ENCODE measurements at places on chromosomes 4 and X.
A peak's percentile ranks its signal among the peaks of the same experiment; 100 is the strongest.

DNA sequence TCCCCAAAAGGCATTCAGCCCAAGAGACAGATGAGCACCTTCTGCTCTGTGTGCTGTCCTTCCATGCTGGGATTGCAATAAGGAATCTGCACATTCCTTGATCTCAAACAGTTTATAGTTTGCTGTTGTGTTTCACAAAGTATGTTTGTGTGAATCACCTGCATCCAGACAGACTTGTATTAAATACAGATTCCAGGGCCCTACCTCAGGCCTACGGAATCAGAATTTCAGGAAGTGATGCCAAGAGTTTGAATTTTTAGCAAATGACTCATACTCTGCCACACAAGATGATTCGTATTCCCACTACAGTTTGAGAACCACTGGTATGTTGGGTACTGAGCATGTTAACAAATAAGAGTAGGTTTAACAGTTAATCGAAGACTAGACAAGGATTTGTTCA lies 7.0 kb downstream of the VAMP7 start:
- no peak for DNase-seq

DNA sequence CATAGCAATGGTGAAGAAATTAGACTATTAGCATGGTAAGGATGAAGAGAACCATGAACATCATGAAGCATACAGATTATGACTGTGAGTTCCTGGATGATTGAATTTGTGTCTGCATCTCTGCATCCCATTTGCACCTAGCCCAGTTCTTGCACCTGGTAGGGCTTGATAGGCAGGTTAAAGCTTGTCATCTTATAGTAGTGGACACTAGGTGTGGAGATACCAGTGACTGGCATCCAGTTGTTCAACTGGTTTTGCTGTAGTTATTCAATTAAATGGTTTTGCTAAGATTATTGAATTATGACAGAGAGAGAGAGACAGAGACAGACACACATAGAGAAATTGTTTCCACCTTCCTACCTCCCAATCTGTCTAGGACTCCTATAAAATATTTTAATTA lies 5.0 kb downstream of the ADH7 start:
- no peak for DNase-seq

DNA sequence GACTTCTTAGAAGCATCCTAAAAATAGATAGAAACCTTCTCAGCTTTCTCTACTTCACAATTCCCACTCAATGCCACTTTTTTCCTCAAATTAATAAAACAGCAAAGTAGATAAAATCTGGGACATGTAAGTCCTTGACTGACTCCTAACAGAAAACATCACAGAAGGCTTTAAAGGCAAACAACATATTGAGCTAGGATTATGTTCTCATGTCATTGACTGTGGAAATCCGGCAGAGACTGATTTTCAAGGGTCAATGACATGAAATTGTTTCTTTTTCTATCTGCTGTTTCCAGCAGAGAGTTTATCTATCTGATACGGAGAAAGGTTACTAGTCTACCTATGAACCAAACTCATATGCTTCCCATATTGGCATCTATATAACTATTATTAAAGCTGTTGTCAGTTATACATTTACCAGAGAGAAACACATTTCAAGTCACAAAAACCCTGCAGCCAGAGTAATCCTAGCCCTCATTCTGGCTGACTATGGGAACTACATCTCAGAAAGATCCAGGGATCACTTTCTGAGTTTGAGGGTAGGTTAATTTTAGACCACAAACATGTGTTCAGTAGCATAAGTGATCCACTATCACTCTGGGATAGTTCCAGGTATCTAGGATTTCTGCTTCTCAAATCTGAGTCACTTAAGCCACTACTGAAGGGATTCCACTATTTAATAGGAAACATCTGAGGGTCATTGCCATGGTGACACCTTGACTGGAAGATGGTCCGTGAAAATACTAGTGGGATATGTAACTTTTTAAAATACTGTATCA lies 147.6 kb downstream of the PPP3CA start:
- DNase-seq, result no peak

GRCh38 chr4:40448875-40449274 lies 113.7 kb downstream of the CHRNA9 start:
- DNase-seq, result no peak

- DNase-seq, result no peak
Measured at GRCh38 chr4:38804654-38805295, at the start of gene TLR1. TSS of gene TLR1 (minus strand) at chr4:38804791. CDS start at chr4:38798831, 5,960 bp downstream.

DNA sequence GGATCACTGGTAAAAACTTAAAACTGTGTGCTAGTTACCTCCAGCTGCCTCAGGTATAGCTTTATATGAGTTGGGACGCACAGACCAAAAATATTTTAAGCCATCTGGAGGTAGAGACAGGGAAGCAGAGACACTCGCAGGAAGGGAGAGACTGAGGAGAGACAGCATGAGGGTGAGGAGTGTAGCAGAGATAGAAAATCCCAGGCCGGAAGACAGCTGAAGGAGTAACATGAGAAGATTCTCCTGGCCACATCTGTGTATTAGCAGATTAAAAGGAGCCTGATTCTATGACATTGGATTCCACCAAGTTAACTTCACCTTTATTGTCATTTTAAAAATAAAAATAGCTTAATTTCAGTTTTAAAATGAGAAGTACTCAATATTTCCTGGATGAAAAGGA lies 84.3 kb downstream of the PDLIM5 start:
- no peak for DNase-seq

DNA sequence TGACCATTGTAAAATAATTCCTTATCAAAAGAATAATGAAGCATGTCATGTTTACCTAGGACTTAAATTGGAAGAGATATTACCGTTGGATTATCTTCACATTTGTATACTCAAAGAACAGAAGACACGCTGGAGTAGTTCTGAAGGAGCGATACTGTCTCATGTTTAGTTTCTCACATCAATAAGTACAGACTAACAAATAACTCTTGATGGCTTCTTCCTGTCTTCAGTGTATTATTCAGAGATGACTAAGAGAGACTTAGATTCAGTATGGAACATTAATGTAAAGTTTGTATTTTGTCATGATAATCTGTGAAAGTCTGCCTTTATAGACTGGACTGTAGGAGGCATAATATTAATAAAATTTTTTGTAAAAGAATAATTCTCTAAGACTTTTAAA lies 72.7 kb downstream of the SPRY1 start:
- DNase-seq, result no peak

DNA sequence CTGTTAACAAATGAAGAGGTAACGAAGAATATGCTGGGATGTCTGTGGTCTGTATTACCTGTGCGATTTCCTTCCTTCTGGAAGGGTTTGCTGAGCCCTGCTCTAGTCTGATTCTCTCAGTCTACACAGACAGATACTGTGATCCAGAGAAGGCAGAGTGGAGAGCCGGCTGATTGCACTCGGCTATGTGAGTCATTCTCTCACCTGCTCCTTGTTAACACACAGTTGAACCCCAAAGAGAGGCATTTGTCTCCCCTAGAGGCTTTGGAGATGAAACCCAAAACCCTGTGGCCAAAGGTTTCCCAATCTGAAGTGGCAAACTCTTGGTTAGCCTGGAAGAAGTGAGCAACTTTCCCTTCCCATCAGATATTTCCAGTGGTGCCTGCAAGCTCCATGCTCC lies 78.1 kb upstream of the GPC4 start:
- no peak for DNase-seq

- DNase-seq, result no peak
Measured at GRCh38 chr4:116724249-116724648, 361.1 kb downstream of the TRAM1L1 start.

- DNase-seq, result no peak
Measured at GRCh38 chr4:84501721-84502267, 2.7 kb upstream of the NKX6-1 start.

DNA sequence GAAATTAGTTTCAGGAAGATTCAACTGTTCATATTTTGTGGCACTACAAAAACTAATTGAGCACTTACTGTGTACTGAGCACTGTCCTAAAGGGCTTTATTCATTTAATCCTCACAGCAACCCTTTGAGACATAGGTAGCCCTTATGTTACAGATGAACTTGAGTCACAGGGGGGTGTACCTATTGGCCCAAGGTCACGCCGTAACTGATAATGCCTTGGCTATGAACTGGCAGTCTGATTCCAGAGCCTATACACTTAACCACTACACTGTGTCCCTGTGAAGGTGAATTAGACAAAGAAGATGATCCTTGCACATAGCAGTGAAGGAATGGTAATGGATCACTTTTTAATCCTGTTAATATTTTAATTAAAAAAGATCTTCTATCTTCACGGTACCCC lies 12.0 kb downstream of the TMEM165 start:
- DNase-seq, result no peak

- peak; percentile 39 for DNase-seq
Measured at GRCh38 chr4:159018062-159018629, 84.7 kb upstream of the RAPGEF2 start.

DNA sequence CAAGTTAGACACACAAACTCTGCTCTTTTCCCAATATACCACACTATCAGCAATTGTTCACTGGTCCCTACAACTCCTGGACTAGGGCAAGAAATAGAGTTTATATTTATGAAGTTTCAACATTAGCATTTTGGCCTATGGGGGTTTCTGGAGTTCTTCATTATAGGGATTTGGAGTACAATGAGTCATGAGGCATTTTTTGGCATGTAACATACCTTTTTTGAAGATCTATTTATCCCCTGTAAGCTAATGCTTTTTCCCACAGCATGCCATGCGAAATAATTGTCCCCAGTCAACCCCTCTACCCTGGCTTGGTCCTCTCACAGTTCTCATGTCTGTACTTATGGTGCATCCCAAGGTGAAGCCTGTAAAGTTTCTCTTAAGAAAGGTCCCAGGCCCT lies 36.7 kb upstream of the EDA2R start:
- no peak for DNase-seq

DNA sequence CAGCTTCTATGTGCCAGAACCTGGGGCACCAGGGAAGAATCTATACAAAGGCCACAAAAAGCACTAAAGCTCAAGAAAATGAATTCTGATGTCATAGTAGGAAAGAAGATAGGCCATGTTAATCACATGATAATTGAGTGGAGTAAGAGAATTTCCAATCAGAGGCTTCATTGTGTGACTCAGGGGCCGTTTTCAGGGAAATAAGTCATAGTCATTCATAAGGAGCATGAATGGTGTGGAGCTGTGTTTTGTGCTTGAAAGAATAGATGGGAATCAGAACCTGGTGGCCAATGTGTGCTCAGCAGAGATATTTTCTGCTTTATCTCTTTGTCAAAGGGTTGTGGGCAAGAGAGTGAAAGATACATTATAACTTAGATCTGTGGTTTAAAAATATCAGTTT lies 102.4 kb upstream of the ZDHHC15 start:
- no peak for DNase-seq

GRCh38 chrX:64975491-64975890 lies 759 bp downstream of the ZC4H2 start:
- DNase-seq, result no peak

- DNase-seq, result no peak
Measured at GRCh38 chr4:10056334-10057022, 35.2 kb upstream of the SLC2A9 start.

DNA sequence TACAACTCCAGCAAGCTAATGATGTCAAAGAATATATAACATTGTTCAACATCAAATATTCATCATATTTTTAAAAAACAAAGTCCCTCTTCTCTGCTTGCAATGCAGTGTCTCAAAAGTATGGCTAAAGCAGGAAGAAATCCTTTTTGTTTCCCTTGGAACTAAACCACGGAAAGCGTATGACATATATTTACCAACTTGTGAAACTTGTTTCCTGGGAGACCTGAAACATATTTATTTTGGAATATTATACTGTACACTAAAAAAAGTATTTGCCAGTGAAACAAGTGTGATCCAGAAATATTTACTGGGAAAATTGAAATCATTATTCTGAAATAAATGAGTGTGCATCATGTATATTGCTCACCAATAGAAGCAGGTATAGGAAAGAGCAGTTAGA lies 156.0 kb upstream of the ANKRD50 start:
- DNase-seq, result no peak

DNA sequence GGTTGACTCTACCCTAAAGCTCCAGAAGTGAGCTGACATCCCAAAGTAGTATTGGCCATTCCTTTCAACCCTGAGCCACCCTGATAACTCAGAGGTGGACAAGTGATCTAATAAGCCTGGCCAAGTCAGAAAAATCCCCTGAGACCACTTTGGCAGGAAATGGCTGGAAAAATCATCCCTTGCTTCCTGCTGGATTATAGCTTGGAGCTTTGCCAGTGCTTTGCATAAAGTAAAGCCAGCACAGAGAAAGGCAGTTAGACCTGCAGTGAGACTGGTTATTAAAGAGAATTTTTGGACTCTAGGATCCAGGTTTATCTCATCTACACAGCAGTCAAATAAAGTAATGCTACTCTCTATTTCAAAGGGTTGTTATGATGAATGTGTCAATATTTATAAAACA lies 6.4 kb downstream of the CXCL3 start:
- DNase-seq, result no peak

- no peak for DNase-seq
Measured at GRCh38 chrX:148768296-148768695, 267.9 kb downstream of the AFF2 start.

- no peak for DNase-seq
Measured at GRCh38 chrX:124250835-124251437, 81.5 kb upstream of the TEX13D start.

GRCh38 chr4:150976478-150977118 lies 38.5 kb downstream of the LRBA start:
- no peak for DNase-seq

DNA sequence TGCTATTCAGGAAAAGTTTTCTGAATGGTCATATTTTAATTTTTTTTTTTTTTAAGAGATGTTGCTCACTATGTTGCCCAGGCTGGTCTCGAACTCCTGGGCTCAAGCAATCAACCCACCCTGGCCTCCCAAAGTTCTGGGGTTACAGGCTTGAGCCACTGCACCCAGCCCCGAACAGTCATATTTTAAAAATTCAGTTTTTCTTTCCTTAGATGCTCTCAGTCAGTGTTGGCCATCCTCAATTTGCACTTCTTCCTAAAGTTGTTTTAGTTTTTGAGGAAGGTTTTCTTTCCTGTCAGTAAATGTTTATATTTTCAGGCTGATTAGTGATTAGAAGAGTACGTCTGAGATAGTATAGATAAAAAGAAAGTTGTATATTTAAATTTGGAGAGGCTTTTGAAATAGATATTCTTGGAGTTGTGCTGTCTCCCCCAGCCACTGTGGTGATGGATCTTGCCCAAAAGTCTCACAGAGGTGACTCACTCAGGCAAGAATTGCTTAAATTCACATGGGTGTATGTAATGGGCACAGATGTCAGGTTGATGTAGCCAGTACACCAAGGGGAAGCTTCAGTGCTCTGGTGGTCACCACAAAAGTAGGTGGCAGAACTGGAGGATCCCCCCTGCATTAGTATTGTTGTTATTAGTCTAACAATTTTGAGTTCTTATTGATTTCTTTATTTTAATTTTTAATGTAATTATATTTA lies 72.2 kb upstream of the ELOVL6 start:
- DNase-seq, result no peak

DNA sequence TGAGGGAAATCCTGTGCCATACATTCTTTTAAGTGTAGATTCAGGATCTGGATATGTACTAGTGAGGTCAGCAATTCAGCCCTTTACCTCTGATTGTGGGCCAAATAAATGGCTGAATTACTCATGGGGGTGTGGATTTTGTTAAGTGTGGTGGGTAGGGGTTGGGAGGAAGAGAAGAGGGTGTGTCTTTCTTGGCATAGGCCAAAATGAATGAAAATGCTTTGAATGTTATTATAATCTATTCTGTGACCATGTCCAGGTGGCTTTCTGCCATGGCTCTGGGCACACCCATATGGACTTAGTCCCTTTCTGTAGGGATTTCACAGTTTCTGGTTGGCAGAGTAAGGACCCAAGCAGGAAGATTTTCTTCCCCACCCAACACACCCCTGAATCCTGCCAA lies 244.3 kb downstream of the CBR4 start:
- no peak for DNase-seq

GRCh38 chr4:57109847-57110639 lies at the start of gene IGFBP7:
TSS of gene IGFBP7 (minus strand) at chr4:57110385. CDS start at chr4:57110351, 34 bp downstream.
- no peak for DNase-seq

Measured in GM19239 (cell line).